ENCODE measurements at places on chromosomes 11 and 22.

GRCh38 chr11:101321222-101321621 lies 191.6 kb upstream of the PGR start:
- DNase-seq = no peak

DNA sequence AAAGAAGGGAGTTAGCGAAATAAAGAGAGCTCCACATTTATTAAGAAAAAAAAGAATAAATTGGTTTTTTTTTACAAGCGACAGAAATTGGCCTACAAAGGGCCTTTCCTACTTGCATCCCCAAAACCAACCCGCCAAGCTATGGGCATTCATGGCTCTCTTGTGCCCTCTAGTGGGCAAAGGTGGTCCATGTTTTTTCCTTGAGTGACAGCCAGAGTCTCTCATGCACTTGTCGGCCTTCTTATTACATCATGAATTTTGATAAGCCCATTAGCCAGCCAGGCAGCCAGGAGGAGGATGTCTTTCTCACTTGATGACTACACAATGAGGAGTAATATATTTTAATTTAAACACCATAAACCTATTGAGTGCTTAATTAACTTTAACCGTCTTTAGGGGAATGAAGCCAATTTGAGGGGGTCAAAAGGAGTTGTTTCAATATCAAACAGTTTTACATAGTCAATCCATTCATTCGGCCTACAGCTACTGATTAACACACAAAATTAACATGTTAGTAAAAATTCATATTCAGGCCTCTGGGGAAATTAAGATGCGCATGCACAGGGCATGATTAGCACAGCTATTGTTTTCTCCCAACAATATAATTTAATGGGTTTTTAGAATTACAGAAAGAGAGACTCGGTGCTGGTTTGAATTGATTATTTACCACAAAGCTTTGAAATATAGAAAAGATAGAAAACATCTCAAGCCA lies 85.5 kb downstream of the RCN1 start:
- DNase-seq = peak; percentile 63

- DNase-seq = no peak
Measured at GRCh38 chr22:33350491-33350890, 292.3 kb upstream of the SYN3 start.

DNA sequence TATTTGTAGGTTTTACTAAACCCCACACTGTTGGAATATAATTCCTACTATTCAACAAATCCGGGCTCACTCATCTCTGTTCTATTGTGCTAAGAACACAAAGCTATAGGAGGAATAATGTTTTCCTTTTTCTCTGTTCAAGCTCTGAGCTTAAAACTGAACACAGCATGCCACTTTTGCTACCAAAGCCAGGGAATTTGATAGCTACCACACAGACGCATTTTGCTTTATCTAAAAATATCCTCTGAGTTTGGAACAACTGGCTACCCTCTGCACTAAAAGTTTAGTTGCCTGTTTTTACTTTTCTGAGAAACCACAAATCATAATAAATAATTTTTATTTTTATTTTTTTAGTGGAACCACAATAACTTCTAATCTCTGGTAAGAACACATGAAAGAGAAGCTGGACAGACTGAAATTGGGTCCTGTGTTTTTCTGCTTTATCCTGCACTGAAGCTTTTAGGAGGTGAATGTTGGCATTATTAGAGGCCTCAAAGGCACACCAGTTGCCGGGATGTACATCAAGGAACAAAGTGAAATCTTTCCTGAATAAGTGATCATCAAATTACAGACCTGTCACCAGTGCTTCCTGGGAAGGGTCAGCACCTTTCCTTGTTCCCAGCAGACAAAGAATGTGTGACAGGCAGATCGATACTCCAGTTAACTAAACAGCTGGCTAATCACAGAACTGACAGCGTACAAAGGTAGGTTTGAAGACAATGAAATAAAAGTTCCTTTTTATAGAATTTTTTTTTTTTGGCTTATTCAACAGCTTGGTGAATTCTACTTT lies 523.2 kb upstream of the TENM4 start:
- no peak for DNase-seq

GRCh38 chr11:101706541-101706940 lies 122.7 kb upstream of the TRPC6 start:
- no peak for DNase-seq

DNA sequence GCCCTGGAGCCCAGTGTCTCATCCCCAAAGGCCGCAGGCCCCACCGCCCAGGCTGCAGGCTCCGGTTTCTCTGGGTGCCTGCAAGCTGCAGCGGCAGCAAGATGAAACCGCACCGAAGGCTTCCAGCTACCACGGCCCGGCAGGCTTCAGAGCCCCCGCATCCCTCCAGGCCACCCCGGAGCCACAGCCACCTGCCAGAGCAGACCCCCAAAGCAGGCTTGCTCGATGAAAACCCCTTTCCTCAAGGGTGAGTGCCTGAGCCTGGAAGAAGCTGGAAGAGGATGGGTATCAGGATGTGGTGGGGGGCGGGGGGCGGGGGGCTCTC lies 24.5 kb upstream of the GNB1L start:
- DNase-seq = no peak

DNA sequence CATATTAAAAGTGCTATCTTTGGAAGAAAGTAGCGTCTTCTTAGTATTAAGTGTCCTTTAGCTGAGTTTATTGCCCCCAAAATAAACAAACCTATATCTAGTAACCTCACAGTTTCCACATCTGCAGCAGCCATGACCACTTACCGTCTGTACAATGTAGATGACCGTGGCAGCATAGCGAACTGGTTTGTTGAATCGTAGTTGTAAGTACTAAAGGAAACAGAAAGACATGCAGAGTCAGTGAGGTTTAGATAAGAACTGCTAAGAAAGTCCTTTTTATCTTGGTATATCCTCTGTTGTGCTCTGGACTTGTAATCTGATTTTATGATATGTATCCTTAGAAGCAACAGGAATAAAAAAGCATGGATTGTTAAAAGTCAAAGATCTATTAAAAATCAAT lies 9.4 kb downstream of the SLC5A12 start:
- DNase-seq = no peak
